Effector CD8-positive, alpha-beta T cell (primary cell): ENCODE measurements at places on chromosomes 6 and 20.

GRCh38 chr6:44737829-44738528 lies 350.5 kb downstream of the CDC5L start:
- no peak for DNase-seq

DNA sequence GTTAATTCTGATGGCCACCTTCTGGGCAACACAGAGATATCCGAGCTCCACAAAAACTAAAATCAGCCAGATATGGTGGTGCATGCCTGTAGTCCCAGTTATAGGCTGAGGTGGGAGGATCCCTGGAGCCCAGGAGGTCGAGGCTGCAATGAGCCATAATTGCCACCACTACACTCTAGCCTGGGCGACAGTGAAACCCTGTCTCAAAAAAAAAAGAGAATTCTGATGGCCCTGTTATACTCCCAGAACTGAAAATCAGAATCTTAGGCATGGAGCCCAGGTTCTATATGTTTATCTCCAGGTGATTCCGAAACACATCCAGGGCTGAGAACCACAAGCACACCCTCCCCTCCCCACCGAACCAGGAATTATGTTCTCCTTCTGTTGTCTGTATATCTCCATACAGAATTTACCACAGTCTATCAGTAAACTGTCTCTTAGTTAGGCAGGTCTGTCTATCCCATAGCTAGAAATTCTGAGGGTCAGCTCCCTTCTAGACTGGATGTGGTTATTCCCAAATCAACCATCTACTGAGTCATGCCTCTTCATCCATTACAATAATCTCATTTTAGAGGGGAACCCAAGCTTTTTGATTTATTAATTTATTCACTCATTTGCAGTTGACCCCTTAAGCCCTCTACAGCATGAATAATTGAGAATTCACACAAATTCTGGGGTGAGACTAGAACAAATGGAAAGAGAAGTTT lies 24.8 kb upstream of the CCND3 start:
- no peak for DNase-seq

- DNase-seq, result peak; percentile 21
Observed at GRCh38 chr6:36679043-36679833, 724 bp downstream of the CDKN1A start.

GRCh38 chr6:85865420-85866369 lies 223.0 kb upstream of the SYNCRIP start:
- no peak for DNase-seq

DNA sequence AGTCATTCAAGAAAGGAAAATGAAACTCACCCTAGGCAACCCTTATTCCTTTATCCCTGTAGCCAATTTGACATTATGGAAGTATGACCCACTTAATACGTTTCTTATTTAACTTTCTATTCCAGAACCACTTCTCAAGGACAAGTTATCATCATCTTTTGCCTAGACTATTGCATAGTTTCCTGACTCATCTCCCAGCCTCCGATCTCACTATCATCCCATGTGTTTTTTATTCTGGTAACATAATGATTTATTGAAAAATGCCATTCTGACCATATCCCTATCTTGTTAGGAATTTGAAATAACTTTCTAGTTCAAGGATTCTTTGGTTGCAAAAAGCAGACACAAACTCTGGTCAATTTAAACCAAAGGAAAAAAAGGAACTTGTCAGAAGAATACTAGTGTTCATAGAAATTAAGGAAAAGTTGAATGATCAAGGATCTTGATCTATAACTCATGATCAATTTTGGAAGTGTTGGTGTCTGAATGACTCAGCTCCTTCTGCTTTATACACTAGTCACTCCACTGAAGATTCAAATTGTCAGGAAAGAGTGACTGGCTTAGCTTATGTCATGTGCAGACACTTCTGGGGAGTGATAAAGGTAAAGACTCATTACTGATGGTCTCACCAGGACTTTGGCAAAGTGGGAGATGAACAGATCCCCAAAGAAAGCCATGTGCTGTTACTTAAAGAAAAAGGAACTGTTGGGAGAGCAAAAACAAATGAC lies 8.5 kb upstream of the TINAG start:
- DNase-seq, result no peak

DNA sequence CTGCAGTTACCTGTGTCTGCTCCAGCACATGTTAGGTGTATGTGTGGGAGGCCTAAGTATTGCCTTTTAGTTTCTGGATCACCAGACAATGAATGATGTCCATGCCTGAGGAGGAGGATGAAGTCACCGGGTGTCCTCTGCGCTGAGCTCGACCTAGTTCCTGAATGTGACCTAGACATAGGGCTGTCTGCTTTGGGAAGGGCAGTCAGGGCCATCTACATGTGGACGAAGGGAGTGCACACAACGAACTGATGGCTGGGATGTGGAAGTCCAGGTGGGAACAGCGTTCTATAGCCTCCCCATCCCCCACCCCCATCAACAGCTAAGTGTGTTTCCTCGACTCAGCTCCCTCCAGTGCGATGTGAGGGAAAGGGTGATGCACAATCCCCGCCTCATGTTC lies 186.3 kb downstream of the QKI start:
- no peak for DNase-seq

DNA sequence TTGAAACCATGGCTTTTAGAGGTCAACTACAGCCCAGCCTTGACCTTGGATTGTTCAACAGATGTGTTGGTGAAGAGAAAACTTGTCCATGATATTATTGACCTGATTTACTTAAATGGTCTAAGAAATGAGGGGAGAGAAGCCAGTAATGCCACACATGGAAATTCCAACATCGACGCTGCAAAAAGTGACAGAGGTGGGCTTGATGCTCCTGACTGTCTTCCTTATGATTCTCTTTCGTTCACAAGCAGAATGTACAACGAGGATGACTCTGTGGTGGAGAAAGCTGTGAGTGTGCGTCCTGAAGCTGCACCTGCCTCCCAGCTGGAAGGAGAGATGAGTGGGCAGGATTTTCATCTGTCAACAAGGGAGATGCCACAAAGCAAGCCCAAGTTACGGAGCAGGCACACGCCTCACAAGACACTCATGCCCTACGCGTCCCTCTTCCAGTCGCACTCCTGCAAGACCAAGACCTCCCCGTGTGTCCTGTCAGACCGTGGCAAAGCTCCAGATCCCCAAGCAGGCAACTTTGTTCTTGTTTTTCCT lies 16.2 kb downstream of the TTLL2 start:
- DNase-seq, result no peak

DNA sequence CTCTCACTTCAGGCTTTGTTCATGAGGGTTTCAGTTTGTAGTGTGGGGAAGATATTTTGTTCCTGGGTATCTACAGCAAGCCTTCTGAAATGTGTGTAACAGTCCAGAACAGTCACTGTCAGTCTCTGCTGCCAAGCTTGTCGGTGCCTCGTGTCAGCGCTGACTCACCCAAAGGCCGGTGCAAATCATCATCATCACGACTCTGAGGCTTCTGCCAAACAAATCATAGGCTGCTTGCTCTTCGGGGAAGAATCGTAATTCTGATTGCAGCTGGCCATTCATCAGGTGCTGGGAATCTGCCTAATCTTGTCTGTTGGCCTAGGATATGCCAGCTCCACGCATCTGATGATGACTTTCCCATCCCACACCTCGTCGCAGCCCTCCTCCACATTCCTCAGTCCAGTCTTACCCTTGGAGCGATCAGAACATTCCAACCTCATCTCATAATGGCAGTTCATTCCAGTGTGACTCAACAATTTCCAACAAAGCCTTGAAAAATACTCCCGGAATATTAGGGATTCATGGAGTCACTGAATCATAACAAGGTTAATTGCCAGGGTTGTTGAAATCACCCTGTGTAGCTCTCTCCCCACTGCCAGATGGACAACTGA lies 40.9 kb downstream of the ALDH8A1 start:
- no peak for DNase-seq

DNA sequence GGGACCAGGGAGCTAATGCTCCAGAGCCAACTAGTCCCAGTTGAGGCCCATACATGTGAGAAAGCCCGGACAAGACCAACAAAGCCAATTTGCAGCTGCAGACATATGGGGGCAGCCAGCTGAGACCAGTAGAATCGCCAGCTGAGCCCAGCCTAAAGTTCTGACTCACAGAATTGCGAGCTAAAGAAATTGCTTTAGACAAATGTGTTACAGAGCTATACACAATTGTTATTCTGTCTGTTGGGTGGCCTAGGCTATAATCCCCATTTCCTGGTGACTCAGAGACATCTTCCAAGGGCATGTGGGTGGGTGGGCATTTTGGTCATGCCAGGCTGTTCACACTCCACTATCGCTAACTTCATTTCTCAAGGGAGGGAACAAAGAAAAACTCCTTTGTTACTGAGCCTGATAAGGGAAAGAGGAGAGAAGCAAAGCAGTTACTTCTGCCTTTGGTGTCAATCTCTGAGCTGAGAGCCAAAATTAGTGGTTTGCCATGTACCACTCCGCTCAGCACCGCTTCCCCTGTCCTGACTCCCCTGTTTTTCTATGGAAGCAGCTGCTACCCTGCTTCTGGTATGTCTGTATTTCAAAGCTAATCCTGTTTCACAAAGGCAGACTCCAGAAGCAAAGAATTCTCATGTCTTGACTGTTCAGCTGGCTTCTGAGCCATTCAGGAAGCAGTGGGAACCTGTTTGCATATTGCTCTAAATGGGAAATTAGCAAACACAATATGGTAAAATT lies 26.1 kb downstream of the SCP2D1 start:
- no peak for DNase-seq

GRCh38 chr6:24673625-24674024 lies 6.7 kb downstream of the ACOT13 start:
- DNase-seq, result no peak

- DNase-seq, result no peak
Observed at GRCh38 chr6:53513519-53513966, 31.4 kb downstream of the GCLC start.

DNA sequence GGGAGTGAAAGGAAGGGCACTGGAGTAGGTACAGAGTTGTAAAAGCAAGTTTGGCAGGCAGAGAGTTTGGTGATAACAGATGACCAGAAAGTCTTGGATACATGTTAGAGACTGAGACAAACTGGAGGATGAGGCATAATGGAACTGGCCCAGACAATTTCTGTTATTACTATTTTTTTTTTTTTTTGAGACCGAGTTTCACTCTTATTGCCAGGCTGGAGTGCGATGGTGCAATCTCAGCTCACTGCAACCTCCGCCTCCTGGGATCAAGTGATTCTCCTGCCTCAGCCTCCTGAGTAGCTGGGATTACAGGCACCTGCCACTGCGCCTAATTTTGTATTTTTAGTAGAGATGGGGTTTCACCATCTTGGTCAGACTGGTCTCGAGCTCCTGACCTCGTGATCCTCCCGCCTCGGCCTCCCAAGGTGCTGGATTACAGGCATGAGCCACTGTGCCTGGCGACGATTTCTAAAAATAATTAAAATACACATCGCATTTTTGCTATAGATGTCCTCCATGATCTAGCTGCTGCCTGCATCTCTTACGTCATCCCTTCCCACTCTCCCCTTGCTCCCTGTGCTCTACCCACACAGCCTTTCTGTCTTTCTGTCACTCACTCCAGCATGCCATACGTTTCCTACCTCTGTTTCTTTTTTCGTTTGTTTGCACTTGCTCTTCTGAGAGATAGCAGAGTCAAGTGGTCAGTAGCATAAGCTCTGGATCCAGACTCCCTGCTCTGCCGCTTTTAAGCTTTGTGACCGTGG lies 23.5 kb downstream of the MAPK14 start:
- DNase-seq, result no peak

GRCh38 chr20:38982291-38982690 lies 20.1 kb downstream of the DHX35 start:
- no peak for DNase-seq

DNA sequence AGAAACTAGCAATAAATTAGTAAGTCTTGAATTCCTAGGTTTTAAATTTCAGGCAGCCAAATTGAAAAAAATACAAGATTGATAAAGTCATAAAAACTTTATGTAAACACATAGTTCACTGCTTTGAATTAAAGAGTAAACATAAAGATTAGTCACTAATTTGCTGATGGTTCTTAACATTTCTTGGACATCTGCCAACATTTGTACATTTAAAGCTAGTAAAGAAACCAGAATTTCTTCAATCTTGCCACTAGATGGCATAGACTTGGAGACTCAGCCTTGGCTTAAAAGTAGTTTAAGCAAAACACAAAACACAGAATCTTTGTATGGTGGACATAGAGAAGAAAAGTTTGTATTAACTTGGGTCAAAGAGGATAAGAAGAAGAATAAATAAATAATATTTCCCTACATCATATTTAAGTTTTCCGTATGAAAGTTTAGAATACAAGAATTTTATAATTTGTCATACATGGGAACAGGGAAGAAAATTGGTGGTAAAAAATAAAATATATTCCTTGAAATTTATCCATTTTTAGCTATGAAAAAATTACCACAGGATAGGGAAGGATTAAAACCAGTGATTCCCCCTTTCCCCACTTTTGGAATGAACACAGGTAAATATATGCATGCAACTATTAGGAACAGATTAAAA lies 41.7 kb upstream of the FAM135A start:
- no peak for DNase-seq

DNA sequence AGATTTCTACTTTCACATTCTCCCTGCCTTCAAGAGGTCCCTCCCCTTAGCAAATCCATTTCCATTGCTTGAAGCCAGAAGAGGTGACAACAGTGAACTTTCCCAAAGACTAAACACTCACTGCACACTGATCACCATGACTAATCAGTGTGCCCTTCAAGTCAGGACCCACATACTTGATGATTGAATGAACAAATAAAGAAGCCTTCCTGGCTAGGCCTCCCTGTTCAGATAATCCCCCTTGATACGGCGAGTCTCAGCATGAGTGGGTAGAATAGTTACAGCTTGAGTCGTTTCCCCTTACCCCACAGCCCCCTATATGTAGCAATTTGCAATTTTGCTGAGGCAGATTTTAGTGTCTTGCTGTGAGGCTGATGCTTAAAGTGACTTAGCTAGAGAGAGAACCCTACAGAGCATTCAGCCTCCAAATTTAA lies 102.2 kb downstream of the UNC5CL start:
- DNase-seq, result no peak

GRCh38 chr6:130306377-130306776 lies 59.4 kb upstream of the TMEM200A start:
- no peak for DNase-seq

DNA sequence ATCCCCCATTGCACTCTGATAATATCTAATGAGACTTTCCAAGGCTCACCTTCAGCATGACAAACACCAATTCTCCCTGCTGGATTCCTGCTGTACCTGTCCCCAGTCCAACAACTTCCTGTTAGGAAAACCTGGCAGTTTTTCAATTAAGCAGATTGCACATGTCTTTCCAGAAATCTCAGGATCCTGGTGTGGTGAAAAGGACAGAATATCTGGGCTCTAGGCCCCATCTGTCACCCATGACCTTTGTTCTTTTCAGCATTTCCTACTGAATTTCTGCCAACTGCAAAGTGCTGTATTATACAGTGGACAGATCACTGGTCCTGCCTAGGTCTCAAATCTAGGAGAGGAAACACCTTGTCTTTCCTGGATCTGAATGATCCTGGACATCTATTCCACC lies 27.7 kb upstream of the DTNBP1 start:
- DNase-seq, result no peak
